ENCODE measurements at places on chromosomes 7 and 10. TPM values are rescaled to one million over a fixed set of nuclear protein-coding genes. Genes with fewer than 3 reads are reported as not detected.
A peak's percentile ranks its signal among the peaks of the same experiment; 100 is the strongest.

Gene STAG3
- total RNA-seq, result 6.3 TPM

DNA sequence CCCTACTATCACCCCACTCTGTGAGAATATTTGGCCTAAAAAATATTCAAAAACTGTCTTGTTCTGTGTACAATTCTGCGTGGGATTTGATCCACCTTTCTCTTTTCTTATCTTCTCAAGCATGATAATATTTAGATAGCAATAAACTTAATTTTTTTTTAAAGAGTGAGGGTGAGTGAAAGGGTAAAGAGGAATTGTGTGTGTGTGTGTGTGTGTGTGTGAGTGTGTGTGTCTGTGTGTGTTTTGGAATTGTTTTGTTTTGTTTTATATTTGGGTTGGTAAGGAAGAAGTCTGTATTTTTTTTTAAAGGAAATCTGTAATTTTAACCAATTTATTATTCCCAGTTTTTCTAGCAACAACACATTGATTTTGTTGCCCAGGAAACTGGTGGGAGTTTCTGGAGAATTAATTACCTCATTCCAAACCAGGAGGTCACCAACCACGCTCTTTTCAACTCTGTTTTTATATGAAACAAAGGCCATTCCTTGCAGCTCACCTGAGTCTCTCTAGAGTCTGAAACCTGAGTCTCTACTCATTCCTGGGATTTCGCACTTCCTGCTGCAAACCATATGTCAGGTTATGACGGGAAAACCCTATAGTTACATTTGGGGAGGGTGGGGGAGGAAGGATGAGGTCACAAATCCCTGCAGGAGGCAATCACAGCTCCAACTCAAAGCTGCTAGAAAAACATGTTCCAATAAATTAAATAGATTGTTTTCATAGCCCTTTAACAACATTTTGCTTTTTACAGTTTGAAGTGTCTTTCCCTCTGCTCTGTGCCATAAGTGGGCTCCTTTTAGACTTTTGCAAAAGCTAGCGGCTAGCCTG, 38.1 kb upstream of the XPNPEP1 start:
- no peak for DNase-seq

- DNase-seq, result no peak
Observed at GRCh38 chr10:13869295-13869664, 282.5 kb downstream of the PRPF18 start.

Gene PIK3CG
- 2.1 TPM for total RNA-seq

DNA sequence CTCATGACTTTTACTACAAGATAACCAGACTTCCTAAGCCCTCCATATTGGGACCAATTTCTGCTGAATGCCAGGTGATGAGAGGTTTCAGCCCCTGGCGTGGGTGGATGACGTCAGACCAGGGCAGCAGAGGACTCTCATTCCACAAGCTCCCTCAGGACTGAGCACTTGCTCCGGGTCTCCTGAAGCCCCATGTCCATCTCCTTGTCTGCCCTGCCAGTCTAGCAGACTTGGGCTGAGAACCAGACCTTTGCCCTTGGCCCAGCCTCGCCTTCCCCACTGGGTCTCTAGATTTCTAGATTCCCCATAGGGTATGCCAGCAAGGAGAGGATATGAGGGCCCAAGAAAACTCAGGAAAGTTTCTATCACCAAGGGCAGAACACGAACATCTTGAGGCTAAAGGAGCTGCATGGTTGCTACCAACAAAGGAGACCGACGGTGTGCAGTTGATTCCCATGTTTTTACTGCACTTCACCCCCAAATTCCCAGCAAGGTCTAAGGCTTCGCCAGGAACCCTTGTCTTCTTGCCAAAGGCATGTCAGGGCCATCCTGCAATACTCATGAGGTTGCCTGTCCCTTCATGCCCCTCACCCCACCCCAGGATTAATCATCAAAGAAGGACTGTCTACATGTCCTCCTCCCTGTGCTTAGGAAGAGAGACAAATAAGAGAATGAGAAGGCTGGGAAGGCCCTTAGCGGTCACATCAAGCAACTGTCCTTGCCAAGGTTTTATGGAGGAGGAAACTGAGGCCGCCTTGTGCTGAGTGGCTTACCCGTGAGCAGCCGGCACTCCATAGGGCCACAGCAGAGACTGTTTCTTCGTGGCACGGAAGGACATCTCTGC, 96.5 kb upstream of the MACROH2A2 start:
- no peak for DNase-seq

GRCh38 chr10:1488970-1489548, 248.3 kb downstream of the ADARB2 start:
- DNase-seq, result peak; percentile 13

Gene MPP7
- 15.1 TPM for total RNA-seq

DNA sequence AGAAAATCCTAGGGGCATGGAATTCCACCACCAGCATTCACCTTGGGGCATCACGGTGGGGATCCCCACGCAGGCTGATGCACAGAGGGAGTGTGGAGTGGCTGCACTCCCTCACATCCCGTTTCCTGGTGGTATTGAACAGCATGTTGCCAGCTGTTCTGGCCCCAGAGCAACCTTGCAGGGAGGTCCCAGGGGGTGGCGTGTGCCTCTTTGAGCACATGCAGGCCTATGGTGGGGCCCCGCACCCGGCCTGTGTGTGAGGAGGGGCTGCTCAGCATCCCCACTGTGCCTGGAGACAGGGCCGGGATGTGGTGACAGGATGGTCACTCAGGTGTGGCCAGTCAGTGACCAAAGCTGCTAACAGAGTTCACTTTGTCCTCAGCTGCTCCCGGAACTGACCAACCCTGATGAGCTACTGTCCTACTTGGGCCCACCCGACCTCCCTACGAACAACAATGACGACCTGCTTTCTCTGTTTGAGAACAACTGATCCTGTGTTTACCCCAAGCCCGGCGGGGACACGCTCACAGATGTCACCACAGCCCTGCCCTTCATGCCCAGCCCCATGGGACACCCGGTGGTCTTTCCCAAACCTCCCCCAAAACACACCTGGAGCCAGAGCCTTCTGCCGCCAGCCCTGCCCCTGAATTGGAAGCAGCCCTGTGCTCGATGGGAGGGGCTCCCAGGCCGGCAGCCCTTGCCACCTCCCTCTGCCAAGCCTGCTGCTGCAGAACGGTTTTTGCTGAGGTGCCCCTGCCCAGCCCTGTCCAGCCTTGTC, 18.7 kb downstream of the ZMIZ2 start:
- DNase-seq, result peak; percentile 56

Data from dorsolateral prefrontal cortex (tissue), 122 donors.